SK-N-MC (cell line): ENCODE measurements at places on chromosomes 5 and 9.

DNA sequence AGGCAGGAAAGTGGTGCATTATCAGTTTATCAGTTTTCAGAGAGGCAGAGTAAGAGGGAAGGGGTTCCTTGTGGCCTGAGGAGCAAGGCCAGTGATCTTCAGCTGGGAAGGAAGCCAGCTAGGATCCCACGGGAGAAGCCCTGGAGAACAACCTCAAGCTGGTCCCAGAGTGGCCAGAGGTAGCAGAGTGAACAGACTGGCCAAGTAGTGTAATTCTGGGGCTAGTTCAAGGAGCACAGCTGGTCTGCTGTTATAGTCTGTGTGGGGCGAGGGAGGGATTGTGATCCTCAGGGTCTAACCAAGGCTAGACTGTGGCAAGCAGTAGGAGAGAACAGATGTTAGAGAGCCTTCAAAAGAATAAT, 164.6 kb downstream of the CARTPT start:
- no peak for DNase-seq

DNA sequence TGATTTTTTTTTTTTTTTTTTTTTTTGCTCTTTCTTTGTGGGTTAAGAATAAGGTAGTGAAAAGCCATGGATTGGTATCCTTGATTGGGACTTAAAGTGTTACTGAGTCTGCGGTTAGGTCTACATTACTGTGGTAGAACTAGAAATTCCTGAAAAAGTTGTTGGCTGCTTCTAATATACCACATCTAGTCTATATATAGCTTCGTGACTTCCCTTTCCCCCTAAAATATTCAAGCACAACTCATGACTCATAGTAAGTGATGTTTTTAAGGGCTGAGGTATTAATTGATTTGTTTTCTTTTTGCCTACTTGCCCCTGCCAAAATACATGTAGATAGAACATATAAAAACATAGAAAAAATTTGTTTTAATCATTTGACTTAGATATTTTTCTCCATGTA, 247.6 kb downstream of the TMEM232 start:
- DNase-seq = peak; percentile 70

DNA sequence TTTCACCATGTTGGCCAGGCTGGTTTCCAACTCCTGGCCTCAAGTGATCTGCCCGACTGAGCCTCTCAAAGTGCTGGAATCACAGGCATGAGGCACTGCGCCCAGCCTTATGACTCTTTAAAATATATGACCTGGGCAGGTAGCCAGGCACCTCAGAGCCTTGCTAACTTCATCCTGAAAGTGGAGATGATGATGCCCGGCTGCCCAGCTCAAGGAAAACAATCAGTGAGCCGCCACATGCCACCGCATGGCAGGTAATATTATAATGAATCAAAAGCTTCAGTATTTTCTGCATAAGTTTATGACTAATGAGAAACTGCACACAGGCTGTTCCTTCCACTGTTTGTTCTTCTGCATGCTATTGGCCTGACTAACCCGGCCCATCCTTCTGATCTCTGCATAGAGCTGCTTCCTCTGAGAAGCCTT, 30.4 kb upstream of the DMRT1 start:
- no peak for DNase-seq

- DNase-seq = no peak
Measured at GRCh38 chr9:9623506-9623905, 989.3 kb downstream of the PTPRD start.

- no peak for DNase-seq
Measured at GRCh38 chr5:134552301-134552700, 26.8 kb downstream of the JADE2 start.

DNA sequence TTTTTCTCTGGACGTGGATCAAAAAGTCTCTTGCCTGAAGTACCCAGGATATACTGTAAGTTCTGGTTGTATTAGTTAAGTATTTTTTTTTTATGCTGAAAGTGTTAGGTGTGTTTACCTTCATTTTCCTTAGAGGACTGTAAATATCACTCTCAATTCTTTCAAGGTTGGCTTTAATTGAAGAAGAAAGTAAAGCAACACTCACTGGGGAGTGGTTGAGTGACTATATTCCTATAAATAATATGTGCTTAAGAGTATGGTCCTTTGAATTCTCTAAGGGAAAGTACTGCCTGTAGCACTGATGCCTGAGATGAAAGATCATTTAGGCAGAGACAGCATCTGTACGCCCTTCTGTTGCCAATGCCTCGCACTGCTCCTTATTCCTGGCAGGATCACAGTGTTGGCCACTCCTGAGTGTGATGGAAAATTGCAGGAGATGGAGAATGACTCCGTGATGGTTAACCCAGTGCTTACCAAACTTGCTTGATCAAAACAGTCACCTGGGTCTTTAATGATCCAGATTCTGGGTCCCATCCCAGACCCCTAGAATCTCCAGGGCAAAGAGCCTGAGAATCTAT, 182.0 kb upstream of the MPDZ start:
- DNase-seq = no peak

- DNase-seq = no peak
Measured at GRCh38 chr9:70318002-70318401, 59.2 kb downstream of the SMC5 start.

- DNase-seq = no peak
Measured at GRCh38 chr9:109456811-109457210, 41.3 kb downstream of the PTPN3 start.

DNA sequence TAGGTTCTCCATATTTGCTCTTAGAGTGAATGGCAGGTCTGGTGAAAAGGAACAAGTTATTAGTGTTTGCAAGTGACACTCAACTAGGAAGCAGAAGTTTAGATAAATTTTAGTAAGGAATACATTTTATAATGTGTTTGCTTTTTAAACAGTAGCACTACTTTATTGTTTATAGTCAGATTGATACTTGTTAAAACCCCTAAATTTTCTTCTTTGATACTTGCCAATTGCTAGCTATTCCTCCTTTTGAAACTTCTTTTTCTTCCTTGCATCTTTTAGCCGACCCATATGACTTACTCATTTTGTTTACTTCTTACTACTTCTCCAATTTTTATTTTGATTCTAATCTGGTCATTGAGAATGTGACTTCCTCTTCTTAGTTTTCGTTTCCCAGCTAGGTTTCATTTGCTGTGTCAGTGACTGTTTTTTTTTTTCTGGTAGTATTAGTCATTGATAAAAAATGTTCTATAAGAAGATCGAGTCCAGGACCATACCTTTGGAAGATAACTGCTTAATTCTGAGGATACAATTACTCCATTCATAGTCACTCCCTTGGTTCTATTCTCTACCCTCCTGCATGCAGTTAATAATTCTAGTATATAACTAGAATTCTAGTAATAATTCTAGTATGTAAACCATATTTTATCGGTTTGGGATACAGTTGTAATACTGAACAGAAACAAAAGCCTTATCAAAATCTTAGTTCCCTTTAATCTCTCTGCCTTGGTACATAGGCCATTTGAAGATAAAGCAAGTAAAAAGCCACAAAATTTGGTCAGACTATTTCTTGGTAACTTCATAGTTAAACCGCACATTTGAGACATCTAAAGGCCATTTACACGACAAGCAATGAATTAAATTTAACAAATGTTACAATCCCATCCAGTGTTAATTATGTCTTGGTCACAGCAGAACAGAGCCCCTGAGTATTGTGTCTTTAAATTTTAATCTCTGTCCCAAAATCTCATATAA, 2.8 kb upstream of the RICTOR start:
- DNase-seq = no peak

GRCh38 chr5:113245427-113246225, 189.2 kb downstream of the TSSK1B start:
- DNase-seq = no peak

- DNase-seq = no peak
Measured at GRCh38 chr5:172450861-172451695, 3.2 kb downstream of the SH3PXD2B start.

DNA sequence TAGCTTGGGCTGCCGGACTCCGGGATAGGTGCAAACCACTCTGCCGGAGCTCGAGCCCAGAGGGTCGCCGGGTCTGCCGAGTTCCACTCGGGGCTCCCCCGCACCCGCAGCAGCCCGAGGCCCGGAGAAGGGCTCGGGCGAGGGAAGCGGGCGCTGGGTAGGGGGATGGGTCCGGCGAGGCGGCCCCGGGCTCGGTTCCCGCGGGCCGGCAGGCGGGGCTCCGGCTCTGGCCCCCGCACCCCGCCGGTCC, 507 bp downstream of the RICTOR start:
- DNase-seq = no peak

DNA sequence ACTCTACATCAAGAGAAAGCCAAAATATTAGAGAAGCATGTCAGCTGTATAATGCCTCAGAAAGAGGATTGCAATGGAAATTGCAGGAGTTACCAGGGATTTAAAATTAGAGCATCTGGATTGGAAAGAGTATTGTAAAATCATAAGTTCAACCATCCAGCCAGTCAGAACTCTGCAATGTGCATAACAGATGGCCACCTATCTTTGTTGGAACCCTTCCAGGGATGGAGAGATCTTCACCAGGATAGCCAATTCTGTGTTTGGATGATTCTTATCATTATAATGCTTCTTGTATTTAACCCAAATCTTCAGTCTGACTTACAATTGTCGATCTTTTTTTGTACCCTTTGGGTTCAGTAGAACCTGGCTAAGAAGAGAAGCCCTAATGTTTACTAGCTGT, 164.4 kb downstream of the TLR4 start:
- no peak for DNase-seq

DNA sequence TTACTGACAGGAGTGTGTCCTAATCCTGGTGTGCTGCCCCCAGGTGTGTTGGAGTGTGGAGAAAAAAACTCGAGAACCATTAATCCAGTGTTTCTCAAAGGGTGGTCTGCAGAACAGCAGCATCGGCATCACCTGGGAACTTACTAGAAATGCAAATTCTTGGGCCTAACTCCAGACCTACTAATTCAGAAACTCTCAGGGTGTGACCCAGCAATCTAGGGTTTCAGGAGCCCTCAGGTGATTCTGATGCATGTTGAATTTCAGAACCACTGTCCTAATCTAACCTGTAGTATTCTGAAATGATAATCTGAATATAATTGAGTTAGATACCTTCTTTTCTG, 30.0 kb upstream of the IL6ST start:
- no peak for DNase-seq

GRCh38 chr5:42518595-42519221, 95.5 kb downstream of the GHR start:
- no peak for DNase-seq

DNA sequence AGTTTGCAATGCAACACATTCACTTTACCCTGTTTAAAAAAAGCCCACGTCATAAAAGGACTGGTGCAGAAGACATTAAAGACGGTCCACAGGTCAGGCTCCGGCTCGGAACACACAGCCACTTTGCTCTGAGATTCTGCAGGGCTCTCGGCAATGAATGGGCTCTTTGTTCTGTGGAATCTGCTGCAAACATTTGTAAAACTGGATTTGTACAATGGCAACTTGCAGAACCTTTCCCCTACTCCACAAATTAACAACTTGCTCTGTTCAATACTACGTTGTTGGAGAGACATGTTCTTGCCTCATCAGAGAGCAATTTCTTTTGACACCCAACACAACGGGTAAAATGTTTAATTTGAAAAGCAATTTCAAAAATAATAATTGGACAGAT, 13.0 kb upstream of the NR5A1 start:
- no peak for DNase-seq

- DNase-seq = no peak
Measured at GRCh38 chr5:156934450-156935211, 28.4 kb downstream of the TIMD4 start.

DNA sequence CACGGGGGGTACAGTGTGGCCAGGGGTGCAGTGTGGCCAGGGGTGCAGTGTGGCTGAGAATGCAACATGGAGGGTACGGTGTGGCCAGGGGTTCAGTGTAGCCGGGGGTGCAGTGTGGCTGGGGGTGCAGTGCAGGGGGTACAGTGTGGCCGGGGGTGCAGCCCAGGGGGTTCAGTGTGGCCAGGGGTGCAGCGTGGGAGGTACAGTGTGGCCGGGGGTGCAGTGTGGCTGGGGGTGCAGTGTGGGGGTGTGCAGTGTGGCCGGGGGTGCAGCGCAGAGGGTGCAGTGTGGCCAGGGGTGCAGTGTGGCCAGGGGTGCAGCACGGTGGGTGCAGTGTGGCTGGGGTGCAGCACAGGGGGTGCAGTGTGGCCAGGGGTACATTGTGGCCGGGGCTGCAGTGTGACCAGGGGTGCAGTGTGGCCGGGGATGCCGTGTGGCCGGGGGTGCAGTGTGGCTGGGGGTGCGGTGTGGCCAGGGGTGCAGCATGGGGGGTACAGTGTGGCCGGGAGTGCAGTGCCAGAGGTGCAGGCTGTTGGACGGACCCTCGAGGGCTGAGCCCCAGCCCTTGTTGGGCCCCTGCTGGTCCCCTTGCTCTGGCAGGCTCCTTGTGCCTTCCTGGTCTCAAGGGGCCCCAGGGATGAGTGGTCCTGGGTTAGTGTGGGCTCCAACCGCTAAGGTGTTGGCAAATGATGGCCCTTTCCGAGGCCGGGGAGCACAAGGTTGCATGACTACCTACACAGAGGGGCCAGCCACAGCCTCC, 17.9 kb downstream of the TPPP start:
- no peak for DNase-seq

- no peak for DNase-seq
Measured at GRCh38 chr9:21605489-21605931, 123.4 kb upstream of the IFNE start.

GRCh38 chr5:19616701-19617215, 371.2 kb downstream of the CDH18 start:
- DNase-seq = no peak

DNA sequence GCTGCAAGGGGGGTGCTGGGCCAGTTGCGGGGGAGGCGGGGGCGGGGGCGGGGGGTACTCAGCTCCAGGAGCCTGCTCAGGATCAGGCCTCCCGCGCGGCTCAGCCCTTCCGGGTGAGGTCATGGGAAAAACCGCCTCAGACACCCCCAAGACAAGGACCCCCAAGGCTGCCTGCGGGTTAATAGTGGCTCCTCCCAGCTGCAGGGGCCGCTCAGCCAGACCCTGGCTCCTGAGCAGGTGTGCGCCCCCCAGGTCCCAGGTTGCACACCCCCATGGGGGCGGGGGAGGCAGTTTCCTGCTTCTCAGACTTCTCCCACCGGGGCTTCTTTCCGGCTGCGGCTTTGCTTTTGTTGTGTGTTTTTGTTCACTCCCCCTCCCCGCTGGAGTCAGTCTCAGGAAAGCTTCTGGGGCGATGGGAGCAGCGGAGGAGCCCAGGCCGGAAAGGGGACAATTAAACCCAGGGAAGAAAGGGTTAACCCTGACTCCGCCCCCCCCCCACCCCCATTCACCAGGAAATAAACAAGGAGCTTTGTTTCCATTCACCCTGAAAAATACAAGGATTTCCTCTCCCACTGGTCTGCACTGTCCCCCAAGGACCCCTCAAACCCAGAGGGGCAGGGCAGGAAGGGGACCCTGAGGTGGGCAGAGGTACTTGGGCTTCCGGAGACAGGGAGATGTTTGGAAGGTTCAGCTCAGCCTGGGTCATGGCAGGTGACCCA, 42.3 kb upstream of the NOTCH1 start:
- DNase-seq = peak; percentile 40
